ENCODE measurements at places on chromosomes 7 and 10.

- DNase-seq: no peak
These were observed 65.3 kb downstream of the CUZD1 start for GRCh38 chr10:122780391-122780790.

GRCh38 chr7:23544913-23545354, 13.2 kb upstream of the TRA2A start:
- no peak for DNase-seq

- DNase-seq: no peak
These were observed 225.0 kb upstream of the CELF2 start for GRCh38 chr10:10792681-10793080.

DNA sequence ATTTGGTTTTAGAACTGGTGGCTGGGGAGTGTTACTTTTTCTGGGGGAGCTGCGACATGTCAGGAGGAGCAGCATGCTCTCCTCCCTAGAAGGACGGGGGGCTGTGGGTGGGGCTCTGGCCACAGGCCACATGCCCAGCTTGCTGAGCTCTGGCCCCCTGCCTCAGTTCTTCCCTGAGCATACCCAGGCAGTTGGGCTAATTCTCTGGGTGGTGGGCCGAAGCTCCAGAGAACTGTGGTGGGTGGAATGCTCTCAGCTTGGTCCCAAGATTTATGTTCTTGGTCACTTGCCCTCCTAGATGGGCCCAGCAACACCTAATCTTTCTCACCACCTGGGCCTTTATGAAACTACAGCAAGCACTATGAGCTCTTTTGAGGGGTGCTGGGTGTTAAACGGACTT, 5.1 kb upstream of the ZNF775 start:
- no peak for DNase-seq

GRCh38 chr10:95429639-95430038, 131.5 kb downstream of the SORBS1 start:
- DNase-seq: no peak

- no peak for DNase-seq
These were observed 36.3 kb downstream of the SLC25A13 start for GRCh38 chr7:96285579-96285978.

- no peak for DNase-seq
These were observed 57.3 kb upstream of the SMIM30 start for GRCh38 chr7:113175525-113176104.

- no peak for DNase-seq
These were observed 66.7 kb upstream of the LEP start for GRCh38 chr7:128174386-128174785.

DNA sequence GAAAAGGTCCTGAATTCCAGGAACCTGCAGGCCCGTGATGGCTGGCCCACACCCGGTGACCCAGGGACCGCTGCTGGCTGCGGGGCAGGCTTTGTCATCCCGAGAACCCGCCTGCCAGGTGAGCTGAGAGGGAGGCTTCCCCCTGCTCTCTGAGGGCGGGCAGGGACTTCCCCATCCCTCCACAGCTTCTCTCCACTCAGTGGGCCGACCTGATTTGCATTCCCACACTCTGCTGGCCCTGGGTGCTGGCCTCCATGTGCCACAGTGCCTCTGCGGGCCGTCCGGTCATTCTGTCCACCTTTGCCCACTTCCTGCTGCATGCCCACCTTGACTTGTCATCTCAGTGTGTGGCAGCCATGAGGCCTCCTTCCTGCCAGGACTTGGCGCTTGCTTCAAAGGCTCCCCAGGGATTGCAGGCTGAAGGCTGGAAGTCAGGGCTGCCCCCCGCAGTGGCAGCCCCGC, 35.3 kb downstream of the PALD1 start:
- DNase-seq: no peak

GRCh38 chr10:17850501-17850900, 41.4 kb downstream of the MRC1 start:
- no peak for DNase-seq

GRCh38 chr7:2012044-2012900, 220.5 kb downstream of the MAD1L1 start:
- no peak for DNase-seq

GRCh38 chr10:131724891-131725580, 175.8 kb upstream of the PPP2R2D start:
- no peak for DNase-seq

- DNase-seq: no peak
These were observed 36.5 kb downstream of the GNAT3 start for GRCh38 chr7:80475383-80475782.

DNA sequence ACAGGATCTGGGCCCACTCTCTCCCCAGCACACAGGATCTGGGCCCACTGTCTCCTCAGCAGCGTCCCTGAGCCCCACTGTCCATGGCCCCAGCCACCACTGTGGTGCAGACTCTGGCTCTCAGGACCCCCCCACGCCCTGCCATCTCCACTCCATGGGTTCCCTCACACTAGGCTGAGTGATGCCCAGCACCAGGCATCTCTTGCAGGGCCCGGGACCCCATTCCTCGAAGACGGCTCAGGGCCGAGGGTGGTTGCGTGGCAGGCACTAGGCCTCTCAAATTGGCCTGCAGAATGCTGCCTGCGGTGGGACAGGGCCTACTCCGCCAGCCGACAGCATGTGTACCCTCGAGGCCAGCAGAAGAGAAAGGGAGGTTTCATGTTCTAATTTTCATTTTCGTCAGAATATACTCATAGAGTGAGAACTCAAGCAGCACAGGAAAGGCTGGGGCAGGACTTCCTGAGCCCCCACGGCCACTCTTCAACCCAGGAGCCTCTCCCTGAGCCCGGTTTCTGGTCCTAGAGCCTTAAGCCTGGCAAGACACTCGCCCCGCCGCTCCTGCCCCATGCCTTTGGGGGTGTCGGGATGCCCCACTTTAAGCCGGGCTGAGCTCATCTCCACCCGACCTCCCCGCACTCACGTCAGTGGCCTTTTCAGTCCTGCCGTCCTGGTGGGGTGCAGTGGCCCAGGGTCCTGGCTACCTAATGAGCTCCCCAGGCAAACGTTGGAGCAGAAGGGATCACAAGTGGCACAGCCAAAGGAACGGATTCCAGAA, 44.0 kb downstream of the PWWP2B start:
- no peak for DNase-seq

DNA sequence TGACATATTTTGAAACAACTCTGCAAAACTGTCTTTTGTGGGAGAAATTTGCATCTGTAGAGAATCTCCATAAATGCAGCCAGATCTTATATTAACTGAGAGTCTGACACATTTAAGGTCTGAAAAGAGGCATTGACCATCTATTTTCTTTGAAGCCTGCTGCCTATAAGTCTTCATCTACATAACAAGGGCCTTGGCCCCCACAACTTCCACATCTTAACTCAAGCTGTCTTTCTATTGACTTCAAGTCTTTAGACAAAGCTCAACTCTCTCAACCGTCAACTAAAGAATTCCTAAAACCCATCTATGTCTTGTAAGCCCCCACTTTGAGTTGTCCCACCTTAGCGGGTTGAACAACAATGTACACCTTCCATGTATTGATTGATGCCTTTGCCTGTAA, 72.4 kb upstream of the ADCY1 start:
- no peak for DNase-seq

DNA sequence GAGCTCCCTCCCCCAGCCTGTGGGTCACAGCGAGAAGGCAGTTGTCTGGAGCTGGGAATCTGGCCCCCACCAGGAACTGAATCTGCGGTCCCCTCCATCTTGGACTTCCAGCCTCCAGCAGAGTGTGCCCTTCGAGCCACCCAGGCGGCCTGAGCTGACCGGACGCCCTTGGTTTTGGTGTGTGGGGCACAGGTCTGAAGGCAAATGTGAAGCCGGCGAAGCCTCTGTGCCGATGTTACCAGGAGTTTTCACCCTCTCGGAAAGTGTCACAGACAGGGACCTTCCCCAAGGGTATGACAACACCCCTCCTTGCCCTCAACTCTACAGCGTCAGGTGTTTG, 109.1 kb downstream of the DNAJB6 start:
- DNase-seq: no peak

GRCh38 chr10:3542185-3542611, 242.8 kb downstream of the KLF6 start:
- no peak for DNase-seq

DNA sequence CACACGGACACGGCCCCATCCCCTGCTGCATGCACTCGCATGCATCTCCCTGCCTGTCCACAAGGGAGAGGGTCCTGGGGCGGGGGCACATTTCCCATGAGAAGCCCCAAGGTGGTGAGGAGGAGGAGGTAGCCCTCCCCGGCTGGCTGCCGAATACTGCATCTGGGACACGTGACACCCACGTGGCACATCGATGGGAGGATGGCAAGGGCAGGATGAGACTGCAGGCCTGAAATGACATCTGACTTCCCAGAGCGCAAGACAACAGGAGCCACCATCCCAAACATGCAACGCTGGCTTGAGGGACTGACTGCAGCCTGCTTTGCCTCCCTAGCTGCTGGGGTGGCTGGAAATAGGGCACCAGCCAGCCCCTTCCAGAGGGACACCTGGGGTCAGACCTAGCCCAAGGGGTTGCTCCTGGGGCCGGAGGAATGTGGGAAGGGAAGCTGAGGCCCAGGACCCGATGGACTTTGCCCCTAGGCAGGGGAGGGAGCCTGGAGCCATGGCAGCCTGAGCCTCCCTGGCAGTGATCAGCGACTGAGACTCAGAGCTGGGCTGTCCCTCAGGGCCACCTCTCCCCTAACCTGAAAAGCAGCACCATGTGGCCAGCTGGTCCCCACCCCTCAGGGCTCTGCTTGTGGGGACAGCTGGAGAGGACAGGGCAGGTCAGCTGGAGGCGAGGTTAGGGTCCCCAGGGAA, 16.1 kb downstream of the BUD23 start:
- no peak for DNase-seq

DNA sequence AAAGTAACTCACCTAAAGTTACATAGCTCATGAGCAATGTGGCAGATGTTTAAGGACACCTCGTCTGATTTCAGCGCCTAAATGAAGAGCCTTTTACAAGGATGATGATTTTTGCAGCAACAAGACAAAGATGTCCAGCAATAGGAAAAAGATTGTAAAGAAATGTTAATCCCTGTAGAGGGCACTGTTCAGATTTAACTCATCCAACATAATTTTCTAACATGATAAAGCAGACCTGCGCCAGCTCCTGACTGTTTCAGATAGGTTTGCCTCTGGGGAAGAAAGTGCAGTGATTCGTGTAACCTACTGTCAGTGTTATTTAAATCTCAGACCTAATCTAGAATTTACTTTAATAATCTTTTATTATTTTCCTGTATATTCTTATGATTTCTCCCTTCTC, 595.2 kb downstream of the AUTS2 start:
- DNase-seq: no peak

DNA sequence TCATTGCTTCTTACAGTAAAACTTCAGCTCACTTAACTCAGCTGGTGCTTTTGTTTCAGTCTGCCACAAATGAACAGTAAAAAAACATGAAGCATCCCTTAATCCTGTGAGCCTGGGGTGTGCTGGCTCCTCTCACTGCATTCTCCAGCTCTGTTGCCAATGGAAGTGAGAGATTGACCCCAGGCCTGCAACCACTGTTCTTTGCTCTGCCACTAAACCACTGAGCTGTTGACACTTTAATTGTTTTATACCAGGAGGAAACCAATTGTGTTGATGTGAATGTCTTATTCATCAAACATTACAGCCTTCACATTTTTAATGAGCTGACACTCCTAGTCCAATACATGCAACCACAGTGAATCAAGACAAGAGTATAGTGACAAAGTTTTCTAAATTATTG, 69.4 kb upstream of the FZD1 start:
- no peak for DNase-seq

DNA sequence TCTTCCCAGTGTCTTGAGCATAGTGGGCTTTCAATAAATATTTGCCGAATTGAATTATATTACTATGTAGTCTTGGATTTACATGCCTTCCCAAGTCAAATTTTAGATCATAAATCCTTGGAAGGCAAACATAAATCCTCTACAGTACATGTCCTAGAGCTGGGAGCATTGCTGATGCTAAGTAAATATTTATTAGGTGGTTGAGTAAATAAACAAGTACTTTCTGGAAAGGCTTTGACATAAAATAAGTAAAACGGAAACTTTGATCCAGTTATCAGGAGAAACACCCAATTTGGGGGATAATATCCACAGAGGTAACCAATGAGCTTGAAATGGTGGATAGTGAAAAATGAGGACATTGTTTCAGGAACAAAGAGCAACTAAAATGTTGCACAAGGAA, 162.8 kb upstream of the SVIL start:
- no peak for DNase-seq

- no peak for DNase-seq
These were observed 1.2 kb downstream of the BAG3 start for GRCh38 chr10:119652361-119652730.

- no peak for DNase-seq
These were observed 194.2 kb downstream of the CAMK1D start for GRCh38 chr10:12543589-12543988.

DNA sequence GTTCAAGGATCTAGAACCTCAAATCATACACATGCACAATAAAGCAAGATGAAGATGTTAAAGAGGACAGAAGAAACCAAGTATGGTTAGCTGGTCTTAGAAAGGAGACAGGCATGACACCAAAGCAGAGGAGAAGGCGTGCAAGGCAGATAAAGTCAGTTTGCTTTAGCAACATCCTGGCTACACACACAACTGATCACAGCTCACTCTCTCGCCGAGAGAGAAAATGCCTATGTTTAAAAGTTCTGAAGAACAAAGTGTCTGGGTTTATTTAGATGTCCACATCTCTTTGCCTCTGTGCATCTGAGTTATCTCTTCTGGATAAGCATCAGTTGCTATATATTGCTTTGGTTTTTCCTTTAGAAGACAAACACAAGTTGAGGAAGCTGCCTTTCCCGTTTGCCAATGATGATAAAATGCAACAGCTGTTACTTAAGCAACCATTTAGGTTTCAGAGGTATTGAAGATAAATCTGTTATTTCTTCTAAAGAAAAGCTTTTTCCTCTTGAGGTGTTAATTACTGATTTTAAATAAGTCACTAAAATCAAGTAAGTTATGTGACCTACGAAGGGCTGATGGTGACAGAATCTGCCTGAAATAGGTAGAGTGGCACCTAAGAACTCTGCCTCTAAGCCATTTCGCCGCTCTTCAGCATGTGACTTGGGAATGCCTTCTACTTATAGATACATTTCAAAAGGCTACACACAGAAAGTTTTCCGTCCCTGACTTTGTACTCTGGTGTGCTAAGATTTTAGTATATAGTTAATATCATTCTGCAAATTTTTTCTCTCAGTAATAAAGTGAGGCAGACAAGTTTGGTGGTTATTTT, 146.2 kb upstream of the ASAH2 start:
- DNase-seq: no peak

- no peak for DNase-seq
These were observed 275.4 kb upstream of the NEBL start for GRCh38 chr10:21172542-21172929.

GRCh38 chr10:76021398-76021797, 590.0 kb downstream of the LRMDA start:
- no peak for DNase-seq

GRCh38 chr7:37284805-37285231, 163.8 kb downstream of the ELMO1 start:
- DNase-seq: peak; percentile 66

DNA sequence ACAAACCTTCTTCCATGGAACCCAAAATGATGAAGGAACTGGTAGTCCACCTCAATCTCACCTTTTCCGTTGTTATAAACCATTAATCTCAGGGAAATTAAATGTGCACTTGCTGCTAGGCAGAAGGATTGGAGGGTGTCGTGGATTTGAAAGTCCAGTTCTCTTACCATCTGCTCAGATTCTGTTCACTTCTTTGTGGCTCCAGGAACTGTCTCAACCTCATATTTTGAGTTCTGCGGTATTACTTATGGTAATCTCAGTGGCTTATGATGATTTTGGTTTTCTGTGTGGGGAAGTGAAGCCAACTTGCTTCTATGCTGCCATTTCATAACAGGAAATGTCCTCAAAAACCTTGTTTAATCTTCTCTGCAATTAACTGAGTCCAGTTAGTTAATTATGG, 136.4 kb downstream of the CDC14C start:
- DNase-seq: no peak

- no peak for DNase-seq
These were observed 7.2 kb downstream of the C10orf90 start for GRCh38 chr10:126663328-126663727.

Data from NCI-H1930 (cell line).